ENCODE measurements at places on chromosomes 3 and 15. TPM values are rescaled to one million over a fixed set of nuclear protein-coding genes. Genes with fewer than 3 reads are reported as not detected.

Gene PEX5L
- total RNA-seq = 2.4 TPM

Gene KIF7
- 15.5 TPM for total RNA-seq

Gene AGTR1
- total RNA-seq = 0.90 TPM

Gene UCN2
- total RNA-seq = 0.72 TPM

- DNase-seq = no peak
- no peak overlapping the region for H3K27ac ChIP-seq
- no peaks in the 10 kb centered on the region for H3K27me3 ChIP-seq
- no peaks in the 10 kb centered on the region for H3K36me3 ChIP-seq
Observed at GRCh38 chr3:145739926-145740325, 421.1 kb downstream of the PLOD2 start.

- no peaks in the 10 kb centered on the region for H3K36me3 ChIP-seq
- DNase-seq = no peak
- H3K27me3 ChIP-seq = peaks cover 3% of the 10 kb centered on the region
- H3K27ac ChIP-seq = no peak overlapping the region
Observed at GRCh38 chr3:170623524-170623923, 37.6 kb upstream of the SLC7A14 start.

GRCh38 chr3:113812854-113813253 is 25.7 kb upstream of the GRAMD1C start:
- H3K27ac ChIP-seq = no peak overlapping the region
- DNase-seq = no peak
- no peaks in the 10 kb centered on the region for H3K4me1 ChIP-seq
- peaks cover 16% of the 10 kb centered on the region for H3K36me3 ChIP-seq
